ENCODE measurements at places on chromosomes 3 and 15.
A peak's percentile ranks its signal among the peaks of the same experiment; 100 is the strongest.

- no peaks in the 10 kb centered on the region for H3K27me3 ChIP-seq
- no peak overlapping the region for H3K4me3 ChIP-seq
- DNase-seq = no peak
- peaks cover 26% of the 10 kb centered on the region for H3K4me1 ChIP-seq
- peaks cover 41% of the 10 kb centered on the region for H3K36me3 ChIP-seq
Observed at GRCh38 chr3:128807186-128807830, 72.1 kb upstream of the ACAD9 start.

- H3K4me3 ChIP-seq = no peak overlapping the region
- no peaks in the 10 kb centered on the region for H3K27me3 ChIP-seq
- H3K36me3 ChIP-seq = peaks cover 45% of the 10 kb centered on the region
Observed at GRCh38 chr3:16301507-16301906, 36.5 kb downstream of the OXNAD1 start.

- no peak for DNase-seq
- no peak overlapping the region for H3K4me3 ChIP-seq
- peaks cover 31% of the 10 kb centered on the region for H3K27me3 ChIP-seq
- no peaks in the 10 kb centered on the region for H3K36me3 ChIP-seq
- no peak overlapping the region for H3K27ac ChIP-seq
Observed at GRCh38 chr3:50520849-50521248, 17.4 kb upstream of the CACNA2D2 start.

- H3K27ac ChIP-seq = peak overlapping the region; percentile 49
- H3K27me3 ChIP-seq = no peaks in the 10 kb centered on the region
- DNase-seq = no peak
- no peaks in the 10 kb centered on the region for H3K36me3 ChIP-seq
- peaks cover 47% of the 10 kb centered on the region for H3K4me1 ChIP-seq
Observed at GRCh38 chr3:42099020-42099765, 8.0 kb downstream of the TRAK1 start.

DNA sequence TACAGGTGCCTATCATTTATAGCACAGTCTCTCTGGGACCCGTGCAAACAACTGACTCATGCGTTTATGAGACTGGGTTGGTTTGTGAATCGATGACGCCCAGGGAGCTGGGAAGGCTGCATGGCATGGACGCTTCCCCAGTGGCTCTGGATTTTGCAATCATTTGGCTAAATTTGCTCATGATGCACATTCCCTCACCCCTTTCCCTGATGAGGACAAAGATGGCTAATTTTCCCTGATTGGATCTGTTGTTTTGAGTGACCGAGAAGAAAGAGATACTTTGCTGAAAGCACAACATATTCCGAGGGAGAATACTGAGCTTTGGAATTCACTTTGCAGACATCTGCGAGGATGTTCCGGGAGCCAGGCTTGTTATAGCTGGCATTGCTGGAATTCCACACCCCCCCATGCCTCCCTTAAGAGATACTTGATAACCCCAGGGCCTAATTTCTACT is 51.1 kb downstream of the CGNL1 start:
- peaks cover 35% of the 10 kb centered on the region for H3K4me1 ChIP-seq
- peak overlapping the region; percentile 50 for H3K27ac ChIP-seq
- no peak for DNase-seq
- H3K4me3 ChIP-seq = peak overlapping the region; percentile 52

GRCh38 chr15:59196416-59196815 is 10.2 kb upstream of the LDHAL6B start:
- H3K27me3 ChIP-seq = no peaks in the 10 kb centered on the region
- H3K4me1 ChIP-seq = peaks cover 45% of the 10 kb centered on the region
- H3K4me3 ChIP-seq = no peak overlapping the region
- peaks cover 31% of the 10 kb centered on the region for H3K36me3 ChIP-seq

GRCh38 chr15:59968314-59968713 is 35.8 kb upstream of the FOXB1 start:
- no peak overlapping the region for H3K4me3 ChIP-seq
- no peaks in the 10 kb centered on the region for H3K4me1 ChIP-seq
- DNase-seq = no peak
- no peak overlapping the region for H3K27ac ChIP-seq

- H3K4me3 ChIP-seq = no peak overlapping the region
- DNase-seq = no peak
- H3K27ac ChIP-seq = no peak overlapping the region
Observed at GRCh38 chr3:89017531-89017930, 89.9 kb upstream of the EPHA3 start.

- no peak overlapping the region for H3K4me3 ChIP-seq
- no peak overlapping the region for H3K27ac ChIP-seq
- H3K27me3 ChIP-seq = no peaks in the 10 kb centered on the region
Observed at GRCh38 chr3:43468133-43468532, 153.7 kb downstream of the ANO10 start.

DNA sequence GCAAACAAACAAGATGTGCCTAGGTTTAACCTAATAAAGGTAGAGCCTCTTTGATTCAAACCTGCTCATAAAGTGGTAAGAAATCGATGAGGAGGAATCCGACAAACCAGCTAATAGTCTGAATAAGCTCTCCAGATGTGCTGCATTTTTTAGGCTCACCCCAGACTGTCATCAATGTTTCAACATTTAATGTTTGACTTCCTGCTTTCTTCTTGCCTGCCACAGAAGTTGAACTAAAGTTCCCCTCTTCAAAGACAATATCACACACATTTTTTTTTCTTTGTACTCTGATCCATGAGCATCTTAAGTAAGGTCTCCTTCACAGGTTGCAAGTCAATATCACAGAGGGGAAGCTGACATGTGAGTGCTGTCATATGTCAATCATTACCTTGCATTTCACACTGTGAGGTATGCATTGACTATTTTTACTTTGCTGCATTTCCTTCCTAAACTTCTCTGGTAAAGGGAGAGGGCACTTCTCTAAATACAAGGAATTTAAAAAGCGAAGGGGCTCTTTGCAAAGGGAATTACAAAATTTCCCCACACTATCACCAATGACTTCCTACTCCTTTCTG is 172.3 kb upstream of the MCTP2 start:
- no peak overlapping the region for H3K4me3 ChIP-seq
- peaks cover 14% of the 10 kb centered on the region for H3K4me1 ChIP-seq
- DNase-seq = no peak
- H3K27me3 ChIP-seq = peaks cover 70% of the 10 kb centered on the region
- no peak overlapping the region for H3K27ac ChIP-seq

DNA sequence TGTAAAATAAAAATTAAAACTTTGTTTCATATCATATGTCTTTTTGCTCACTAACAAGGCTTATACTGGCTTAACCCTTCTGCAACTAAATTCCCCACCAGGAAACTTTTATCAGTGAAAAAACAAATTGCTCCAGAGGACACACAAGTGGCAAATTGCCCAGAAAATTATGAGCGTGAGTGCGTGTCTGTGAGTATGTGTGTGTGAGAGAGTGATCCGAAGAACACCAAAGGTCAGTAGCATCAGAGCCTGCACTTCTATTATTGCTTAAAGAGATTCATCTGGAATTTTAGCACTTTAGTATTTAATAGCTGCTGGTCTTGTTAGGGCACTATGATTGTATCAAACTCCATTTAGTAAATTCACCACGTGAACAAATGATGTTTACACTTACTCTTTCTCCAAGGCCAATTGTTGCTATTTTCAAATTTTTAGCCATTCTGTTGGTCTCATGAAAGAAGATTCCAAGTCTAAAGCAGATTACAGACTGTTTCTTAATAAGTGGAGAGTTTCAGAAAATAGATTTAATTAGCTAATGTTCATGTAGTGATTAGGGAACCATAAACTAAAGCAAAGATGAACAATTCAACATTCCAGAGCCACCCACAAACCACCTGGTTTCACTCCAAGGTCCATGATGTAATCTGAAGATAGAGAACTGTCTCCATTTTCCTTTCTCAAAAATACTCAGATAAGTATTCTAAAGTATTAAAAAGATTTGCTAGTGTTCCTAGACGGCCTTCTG is 91.1 kb upstream of the IL12A start:
- no peak overlapping the region for H3K4me3 ChIP-seq
- peaks cover 17% of the 10 kb centered on the region for H3K4me1 ChIP-seq
- no peak for DNase-seq
- no peak overlapping the region for H3K27ac ChIP-seq

GRCh38 chr3:72768006-72768441 is 80.2 kb downstream of the SHQ1 start:
- H3K4me1 ChIP-seq = peaks cover 5% of the 10 kb centered on the region
- H3K36me3 ChIP-seq = peaks cover 11% of the 10 kb centered on the region
- H3K27ac ChIP-seq = no peak overlapping the region
- no peak overlapping the region for H3K4me3 ChIP-seq
- no peaks in the 10 kb centered on the region for H3K27me3 ChIP-seq

DNA sequence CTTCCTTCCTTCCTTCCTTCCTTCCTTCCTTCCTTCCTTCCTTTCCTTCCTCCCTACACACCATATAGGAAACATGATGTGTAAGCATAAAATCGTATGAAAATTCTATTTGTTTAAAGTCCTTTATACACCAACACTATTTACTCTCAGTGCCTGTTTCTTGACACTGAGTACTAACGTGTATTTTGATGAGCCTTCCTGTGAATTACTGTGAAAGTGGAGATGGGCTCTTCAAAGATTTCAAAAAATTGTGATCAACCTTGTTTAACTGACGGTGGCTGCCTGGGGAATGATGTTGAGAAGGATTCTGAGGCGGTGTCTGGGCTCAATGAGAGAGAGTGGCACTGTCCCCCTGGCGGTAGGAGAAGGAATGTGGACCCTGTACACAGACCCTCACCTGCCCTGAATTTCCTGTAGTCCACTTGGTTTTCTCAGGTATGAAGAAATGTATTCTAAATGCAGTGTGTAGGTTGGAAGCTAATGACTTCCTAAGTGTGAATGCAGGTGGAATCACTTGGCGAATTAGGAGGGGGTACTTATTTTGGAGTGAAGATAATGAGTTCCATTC is 237.9 kb downstream of the GAP43 start:
- H3K4me3 ChIP-seq = no peak overlapping the region
- H3K4me1 ChIP-seq = peaks cover 5% of the 10 kb centered on the region
- H3K36me3 ChIP-seq = no peaks in the 10 kb centered on the region

DNA sequence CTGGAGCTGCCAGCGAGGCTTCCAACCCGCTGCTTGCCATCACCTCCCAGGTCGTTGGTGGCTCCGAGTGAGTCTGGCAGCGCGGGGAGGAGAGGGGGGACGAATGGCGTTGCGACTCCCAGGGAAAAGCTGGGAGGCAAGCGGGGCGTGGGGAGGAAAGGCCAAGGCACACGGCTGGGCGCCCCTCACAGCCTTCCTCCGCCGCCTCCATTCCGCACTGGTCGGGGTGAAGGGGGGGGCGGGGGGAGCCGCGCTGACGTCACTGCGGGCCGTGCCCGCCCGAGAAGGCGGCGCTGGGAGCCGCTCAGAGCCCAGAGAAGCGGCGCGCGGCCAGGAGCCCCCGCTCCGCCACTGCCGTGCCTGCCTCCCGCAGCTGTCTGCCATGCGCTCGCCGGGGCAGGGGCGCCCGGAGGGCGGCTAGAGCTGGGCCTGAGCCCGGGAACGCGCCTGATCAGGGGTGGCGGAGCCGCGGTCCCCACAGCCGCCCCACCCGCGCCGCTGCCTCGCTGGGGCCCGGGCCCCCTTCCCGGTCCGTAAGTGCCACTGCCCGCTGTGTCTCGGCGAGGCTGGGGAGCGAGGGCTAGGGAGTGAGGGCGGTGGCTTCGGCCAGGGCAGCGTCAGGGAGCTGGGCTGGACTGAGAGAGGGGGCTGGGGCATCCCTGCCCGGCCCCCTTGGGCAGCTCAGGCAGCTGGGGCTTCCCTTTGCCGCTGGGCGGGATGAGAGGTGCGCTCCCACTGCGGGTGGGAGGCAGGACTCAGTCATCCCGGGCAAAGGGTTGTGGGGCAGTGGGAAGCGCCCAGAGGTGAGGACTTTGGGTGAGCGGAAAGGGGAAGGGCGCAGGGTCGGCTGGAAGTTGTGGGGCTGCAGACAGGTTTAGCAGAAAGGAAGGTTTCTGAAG is 27.8 kb upstream of the POLG start:
- H3K36me3 ChIP-seq = no peaks in the 10 kb centered on the region
- no peak overlapping the region for H3K27ac ChIP-seq
- no peak for DNase-seq
- peaks cover 87% of the 10 kb centered on the region for H3K27me3 ChIP-seq

DNA sequence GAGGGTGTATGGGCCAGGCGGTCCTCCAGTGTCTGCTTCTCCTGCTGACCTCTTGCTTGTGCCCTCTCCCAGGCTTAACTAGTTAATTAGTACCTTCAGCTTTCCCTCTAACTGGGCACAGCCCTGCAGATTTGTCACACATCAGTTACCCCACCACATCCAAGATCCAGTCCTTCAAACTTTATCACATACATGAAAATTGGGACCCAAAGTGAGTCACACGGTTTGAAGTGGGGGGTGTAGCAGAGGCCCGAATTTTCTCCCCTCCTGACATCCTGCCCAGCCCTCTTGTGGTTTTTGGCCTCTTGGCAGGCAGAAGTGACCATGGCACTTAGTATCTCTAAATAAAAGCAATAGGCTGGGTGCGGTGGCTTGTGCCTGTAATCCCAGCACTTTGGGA is 3.9 kb downstream of the MAPKAPK3 start:
- no peak overlapping the region for H3K4me3 ChIP-seq
- H3K4me1 ChIP-seq = peaks cover 23% of the 10 kb centered on the region
- H3K27ac ChIP-seq = no peak overlapping the region

DNA sequence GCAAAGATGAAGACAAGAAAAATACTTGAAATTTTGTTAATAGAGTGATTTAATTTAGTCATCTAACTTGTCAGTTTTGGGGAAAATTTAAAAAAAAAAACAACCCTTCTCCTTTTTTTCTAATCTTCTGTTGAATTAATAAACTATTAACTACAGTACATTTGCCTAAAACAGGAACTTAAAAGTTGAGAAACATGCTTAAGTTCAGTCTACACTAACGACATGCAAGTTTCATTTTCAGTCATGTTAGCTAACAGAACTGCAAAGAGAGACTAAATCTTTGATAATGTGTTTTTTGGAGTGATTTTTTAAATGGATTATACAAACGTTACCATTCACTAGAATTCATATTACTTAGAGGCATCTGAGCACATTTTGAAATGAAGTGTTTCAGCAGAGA is 71.9 kb upstream of the MBNL1 start:
- H3K36me3 ChIP-seq = no peaks in the 10 kb centered on the region
- H3K4me1 ChIP-seq = peaks cover 3% of the 10 kb centered on the region
- H3K27me3 ChIP-seq = no peaks in the 10 kb centered on the region
- H3K4me3 ChIP-seq = no peak overlapping the region

GRCh38 chr15:41882689-41883483 is 11.0 kb downstream of the SPTBN5 start:
- no peak overlapping the region for H3K27ac ChIP-seq
- H3K4me1 ChIP-seq = peaks cover 10% of the 10 kb centered on the region

DNA sequence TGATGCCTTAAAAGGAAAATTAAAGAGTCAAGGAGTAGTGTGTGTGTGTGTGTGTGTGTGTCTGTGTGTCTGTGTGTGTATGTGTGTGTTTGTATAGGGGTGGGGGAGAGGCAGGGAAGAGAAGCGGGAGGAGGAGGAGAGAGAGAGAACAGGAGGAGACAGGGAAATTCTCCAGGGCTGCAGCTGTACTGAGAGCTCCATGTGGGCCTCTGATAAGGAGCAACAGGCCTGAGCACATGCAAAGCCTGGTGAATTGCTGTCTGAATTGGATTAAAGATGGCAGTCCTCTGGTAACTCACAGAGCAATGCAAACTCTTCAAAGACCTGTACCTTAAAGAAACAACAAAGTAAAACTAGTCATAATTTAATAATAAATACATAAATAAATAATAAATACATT is 70.6 kb downstream of the SEMA6D start:
- H3K4me1 ChIP-seq = peaks cover 8% of the 10 kb centered on the region
- H3K27ac ChIP-seq = no peak overlapping the region
- H3K4me3 ChIP-seq = no peak overlapping the region
- DNase-seq = no peak
